Fibroblast of pulmonary artery (primary cell): ENCODE measurements at places on chromosomes 3 and 15.

DNA sequence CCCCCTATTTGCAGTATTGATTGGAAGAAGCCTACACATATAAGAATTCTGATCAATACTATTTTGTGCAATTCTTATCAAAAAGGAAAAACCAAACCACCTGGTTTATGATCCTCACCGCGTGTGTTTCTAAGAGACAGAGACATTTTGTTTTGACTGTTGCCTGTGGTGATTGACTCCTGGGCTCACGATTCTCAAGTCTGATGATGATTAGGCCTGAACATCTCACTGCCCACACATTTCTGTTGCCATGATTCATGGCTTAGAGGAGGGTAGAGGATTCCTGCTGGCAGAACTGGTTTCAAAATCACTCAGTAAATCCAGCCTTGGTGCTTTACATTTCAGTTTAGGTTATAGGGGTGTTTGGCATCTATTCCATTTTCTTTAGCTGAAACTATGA, 88.3 kb upstream of the UBE3A start:
- no peak for DNase-seq

DNA sequence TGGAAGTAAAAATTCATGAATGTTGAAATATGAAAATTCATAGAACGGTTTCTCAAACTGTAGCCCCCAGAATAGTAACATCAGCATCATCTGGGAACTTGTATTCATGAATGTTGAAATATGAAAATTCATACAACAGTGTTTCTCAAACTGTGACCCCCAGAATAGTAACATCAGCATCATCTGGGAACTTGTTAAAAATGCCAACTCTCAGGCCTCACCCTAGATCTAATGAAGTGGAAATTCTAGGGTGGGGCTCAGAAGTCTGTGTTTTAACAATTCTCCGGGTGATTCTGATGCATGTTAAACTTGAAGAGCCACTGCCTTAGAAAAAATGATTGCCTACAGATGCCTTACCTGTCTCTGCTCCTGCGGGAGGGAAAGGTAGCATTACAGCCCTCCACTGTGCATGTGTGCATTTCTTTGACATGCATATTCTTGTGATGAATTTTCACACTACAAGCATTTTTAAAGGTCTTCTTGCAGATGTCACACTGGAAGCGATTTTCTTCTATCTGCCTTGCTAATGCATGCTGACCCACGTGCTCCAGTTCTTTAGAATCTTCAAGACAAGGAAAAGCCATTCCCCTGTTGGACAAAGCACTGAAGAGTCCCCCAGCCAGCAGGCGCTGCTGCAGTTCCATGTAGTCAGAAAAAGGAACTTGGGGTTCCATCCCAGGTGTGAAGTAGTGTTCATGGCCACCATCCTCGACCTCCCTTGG, 21.7 kb downstream of the BNC1 start:
- DNase-seq: no peak

- DNase-seq: peak; percentile 25
These were observed 113.8 kb downstream of the ITPR1 start for GRCh38 chr3:4606911-4607310.

DNA sequence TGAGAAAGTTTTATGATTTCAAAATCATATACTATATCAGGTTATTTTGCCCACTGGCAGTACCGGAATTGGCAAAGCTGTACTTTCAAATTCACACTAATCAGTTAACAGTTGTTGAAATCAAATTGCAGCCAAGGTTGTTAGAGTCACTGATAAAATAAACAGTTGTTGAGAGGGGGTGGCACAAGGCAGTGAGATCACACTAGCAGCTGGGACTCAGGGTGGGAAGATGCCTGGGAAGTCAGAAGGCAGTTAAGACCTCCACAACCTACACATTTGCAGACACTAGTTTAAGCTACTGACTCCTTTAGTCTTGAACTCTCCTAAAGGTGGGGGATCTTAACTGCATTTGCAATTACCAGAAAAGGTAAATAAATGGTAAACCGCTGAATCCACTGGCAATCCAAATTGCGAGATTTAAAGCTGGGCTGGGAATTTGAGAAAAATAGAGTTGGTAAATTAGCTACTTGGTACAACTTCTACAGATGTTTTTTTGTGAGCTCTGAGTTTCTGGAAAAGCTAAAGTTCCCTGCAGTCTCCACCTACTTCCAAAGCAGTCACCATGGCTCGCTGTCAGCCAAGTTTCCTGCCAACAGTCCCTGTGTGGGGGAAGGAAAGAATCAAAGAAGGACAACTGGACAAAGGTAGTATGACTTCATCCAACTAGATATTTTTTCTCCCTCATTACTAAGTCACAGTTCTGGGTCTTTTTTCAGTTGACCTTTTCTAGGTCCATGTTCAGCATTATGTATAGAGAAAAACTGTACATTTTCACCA, 105.7 kb downstream of the ZNF385D start:
- peak; percentile 63 for DNase-seq

- DNase-seq: no peak
These were observed 237.5 kb downstream of the UBE2E2 start for GRCh38 chr3:23440416-23441294.

- DNase-seq: peak; percentile 94
These were observed 1.4 kb downstream of the FURIN start for GRCh38 chr15:90869601-90870353.

DNA sequence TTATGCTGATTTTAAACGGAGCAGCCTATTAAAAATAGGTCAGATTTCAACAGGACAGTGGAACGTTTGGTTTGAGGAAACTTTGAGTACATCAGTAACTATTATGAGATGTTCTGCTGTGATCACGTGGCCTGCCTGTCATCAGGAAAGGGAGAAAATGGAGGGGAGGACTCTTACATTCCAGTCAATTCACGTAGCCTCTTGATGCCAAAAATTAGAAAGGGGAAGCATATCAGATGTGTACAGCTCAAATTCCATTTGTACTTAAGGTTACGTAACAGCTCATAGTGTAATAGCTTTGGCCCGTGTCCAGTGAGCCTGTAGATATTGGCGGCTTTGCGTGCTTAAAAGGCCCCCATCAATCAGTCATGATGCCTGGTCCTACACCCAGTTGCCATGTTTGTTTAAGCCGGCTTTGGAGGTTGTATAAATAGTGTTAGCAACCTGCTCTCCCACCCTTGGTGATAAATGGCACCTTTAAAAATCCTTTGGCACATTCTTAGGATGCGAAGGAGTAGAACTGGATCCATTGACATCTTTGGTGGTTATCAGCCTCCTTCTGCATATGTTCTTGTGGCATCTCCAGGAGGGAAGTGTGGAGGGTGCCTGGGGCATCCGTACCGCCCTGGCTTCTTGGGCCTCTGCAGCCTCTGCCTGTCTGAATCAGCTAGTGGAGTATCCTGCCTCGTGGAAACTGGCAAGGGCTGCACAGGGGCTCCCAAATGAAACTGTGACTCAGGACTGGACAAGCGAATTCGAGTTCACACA, 163.9 kb downstream of the THSD4 start:
- DNase-seq: peak; percentile 98

DNA sequence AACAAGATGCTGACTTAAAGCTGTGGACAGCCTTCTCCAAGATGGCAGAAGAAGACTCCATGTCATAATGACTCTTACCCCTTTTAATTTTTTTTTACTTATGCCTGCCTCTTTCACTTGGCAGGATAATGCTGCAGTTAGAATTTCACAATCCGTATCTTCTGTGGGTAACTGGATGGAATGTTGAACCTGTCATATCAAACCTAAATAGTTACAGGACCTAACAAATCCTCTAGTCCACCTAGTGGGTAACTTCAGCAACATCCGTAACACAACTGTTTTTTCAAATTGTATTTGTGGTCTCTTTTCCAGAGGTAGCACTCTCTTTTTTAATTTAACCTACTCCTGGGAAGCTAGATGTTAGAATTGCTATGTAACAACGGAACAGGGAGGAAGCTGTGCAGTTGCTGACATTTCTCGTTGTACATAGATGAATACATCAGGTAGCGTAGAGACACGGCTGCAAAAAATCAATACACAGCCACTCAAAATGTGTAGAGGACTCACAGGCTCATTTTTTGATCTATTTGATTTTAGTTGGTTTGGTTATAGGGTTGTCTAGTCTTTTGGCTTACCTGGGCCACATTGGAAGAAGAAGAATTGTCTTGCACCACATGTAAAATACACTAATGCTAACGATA, 43.9 kb upstream of the TRPM1 start:
- peak; percentile 43 for DNase-seq

- DNase-seq: peak; percentile 67
These were observed at the start of gene NLGN1 for GRCh38 chr3:173397161-173398110. Gene NLGN1 (plus strand): TSS chr3:173397744.

DNA sequence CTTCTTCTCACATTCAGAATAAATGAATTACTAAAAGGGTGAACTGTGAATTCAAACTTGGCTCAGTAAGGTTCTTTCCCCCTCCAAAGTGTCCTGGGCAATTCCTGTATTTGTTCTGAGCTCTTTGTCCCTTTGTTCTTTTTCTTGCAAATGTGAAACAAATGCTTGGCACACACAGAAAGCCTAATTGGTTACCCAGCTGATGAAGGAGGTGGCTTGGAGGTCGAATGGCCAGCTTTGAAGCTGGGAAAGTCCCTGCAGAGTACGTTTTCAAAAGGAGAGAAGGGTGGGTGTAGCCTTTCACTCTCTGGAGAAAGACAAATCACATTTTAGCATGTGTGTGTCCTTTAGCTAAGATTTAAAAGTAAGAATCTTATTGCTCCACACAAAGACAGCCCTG, 154.4 kb downstream of the PEX5L start:
- no peak for DNase-seq

DNA sequence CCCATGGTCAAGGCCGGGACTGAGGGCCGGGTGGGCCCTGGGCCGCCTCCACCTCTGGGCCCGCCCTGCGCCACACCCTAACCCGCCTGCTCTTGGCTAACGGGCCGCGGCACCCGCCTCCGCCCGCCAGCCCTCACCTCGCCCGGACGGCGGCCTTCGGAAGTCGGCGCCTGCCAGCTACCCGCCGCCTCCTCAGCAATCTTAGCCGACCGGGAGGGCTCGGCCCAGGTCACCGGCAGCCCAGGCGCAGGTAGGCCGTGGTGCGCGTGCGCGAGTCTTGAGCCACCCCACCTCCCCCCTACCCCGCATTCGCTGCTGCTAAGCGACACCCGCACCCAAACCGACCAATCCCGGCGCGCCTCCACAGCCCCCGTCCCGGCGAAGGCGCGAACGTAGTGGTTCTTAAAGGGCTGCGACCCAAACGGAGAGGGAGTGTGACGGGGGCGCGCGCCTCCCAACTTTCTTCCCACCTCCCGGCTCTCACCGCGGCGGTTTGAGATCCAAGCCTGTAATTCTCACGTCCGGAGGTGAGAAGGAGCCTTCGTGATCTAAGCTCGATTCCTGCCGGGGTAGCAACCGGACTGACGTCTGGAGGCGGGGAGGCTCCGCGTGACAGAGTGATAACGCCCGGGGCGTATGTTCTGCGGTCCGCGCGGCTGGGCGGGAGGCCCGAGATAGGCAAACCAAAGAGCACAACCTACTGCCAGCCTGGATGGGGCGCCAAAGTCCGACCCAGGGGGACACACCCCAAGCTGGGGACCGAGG, at the start of gene SEC22C:
Gene SEC22C (minus strand): TSS at position 259 of the 765 bp plus-strand sequence. CDS start 12,921 bp downstream, outside the sequence.
- peak; percentile 91 for DNase-seq
